Brain pericyte (primary cell): ENCODE measurements at places on chromosomes 7 and 10.
A peak's percentile ranks its signal among the peaks of the same experiment; 100 is the strongest.

DNA sequence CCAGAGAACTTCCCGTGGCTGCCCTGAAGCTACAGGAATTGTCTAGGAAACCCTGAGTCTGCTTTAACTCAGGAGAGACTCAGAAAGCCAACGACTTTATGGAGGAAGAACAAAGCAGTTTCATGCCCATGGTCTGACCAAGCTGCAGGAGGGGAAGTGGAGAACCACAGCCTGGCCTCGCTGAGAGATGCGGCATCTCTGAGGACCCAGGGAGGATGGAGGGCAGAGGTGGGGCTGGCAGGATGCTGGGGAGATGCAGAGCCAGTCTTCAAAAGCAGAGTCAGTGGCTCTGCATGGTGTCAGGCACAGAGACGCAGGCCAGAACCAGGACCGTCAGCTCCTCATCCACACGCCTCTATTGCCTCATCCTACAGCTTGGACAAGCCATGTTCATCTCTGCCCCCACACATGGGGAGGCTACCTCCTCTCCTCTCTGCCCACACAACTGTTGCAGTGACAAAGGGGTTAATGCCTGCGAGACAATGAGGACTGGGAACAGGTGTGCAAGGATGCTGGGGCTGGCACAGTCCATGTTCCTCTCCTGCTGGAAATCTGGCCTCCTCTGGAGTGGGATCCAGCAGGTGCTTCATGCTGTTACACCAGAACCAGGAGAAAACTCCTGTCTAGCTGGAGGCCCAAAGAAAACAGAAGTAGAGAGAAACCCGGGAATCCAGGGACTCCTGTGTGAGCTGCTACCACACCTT lies 267.0 kb downstream of the PLXNA4 start:
- DNase-seq, result no peak

DNA sequence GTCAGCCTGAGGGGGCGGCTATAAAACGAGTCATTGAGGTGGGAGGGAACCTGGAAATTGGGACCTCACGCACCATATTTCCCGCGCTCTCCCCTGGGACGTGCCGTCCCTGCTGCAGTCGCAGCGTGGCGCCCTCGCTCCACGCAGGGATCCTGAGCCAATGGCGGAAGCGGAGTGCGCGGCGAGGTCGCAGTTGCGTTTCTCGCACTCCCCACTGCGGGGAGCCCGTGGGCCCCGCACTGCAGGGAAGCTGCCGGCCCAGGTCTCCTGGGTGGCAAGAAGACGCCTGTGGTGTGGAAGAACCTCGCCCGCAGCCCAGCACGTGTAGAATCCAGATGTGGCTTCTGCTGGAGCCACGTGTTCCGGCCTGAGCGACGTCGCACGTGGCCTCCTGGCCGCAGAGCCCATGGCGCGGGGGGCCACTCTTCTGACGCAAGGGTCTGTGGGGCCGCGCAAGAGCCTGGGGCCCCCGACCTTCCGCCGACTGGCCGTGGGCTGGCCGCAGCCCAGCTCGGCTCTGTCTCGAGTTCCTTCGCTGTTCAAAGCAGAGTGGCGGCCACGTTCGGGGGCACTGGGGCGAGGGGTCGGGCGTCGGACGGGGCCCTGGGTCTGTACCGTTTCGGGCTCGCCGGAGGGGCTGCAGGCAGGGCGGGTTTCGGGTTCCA lies 26.4 kb downstream of the HIF1AN start:
- no peak for DNase-seq

- DNase-seq, result no peak
Observed at GRCh38 chr10:126001576-126001975, 105.2 kb downstream of the FANK1 start.

- no peak for DNase-seq
Observed at GRCh38 chr10:3784510-3785250, at the start of gene KLF6. TSS of gene KLF6 (minus strand) at chr10:3785209. CDS start at chr10:3785014, 195 bp downstream.

DNA sequence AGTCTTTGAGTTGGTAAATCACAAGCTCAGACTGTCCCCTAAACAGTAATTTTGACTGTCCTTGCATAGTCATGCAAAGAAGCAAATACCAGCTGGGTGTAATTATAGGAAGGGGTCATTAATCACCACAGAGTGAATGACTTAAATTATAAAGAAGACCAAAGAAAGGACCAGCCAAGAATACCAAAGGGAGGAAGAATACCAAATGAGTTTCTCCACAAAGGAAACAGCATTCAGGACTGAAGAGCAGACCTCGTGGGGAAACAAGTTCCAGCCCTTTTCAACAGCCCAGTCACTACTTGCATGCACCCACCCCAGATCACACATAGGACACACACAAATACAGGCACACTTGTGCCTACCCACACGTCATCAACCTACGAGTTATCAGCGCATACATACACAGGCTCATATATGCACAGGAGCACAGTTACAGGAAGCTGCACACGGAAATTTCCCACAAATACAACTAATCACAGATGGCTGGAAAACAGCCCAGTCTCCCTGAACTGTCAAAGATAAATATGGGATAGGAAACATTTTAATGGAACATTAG lies 77.6 kb downstream of the DENND2A start:
- no peak for DNase-seq

GRCh38 chr10:51321980-51322379 lies 247.7 kb downstream of the PRKG1 start:
- DNase-seq, result no peak

DNA sequence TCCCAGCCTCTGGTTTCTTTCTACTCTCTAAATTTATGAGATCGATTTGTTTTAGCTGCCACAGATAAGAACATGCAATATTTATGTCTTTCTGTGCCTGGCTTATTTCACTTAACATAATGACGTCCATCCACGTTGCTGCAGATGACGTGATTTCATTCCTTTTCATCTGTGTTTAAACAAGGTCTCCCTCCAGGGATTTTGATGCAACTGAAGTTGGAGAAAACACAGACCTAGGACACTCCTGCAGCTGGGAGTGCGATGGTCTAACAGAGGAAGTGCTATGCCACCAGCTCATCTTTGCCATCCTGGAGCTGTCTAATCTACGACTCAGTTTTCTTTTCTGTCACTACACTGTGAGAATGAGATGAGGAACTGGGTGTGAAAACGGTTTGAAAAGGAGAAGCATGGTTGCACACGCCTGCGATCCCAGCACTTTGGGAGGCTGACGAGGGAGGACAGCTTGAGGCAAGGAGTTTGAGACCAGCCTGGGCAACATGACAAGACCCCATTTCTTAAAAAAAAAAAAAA lies 1.5 kb upstream of the KCTD7 start:
- DNase-seq, result no peak

DNA sequence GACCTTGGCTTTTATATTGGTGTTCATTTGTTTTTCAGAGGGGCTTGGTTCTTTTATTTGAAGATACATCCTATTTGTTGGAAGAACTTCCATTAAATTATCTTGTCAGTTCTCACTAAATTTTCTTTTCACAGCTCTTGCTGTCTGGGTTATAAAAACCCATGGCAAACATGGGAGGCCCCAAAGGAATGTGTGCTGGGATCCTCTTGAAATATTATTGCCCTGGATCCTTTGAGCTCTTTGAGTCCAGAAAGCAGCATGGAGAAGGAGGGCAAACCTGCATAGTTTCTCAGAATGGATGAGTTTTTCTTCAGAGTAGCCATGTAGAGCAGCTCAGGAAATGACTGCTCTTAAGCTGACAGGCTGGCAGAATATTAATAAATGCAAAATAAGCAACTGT lies 187.4 kb downstream of the CTTNBP2 start:
- DNase-seq, result no peak

DNA sequence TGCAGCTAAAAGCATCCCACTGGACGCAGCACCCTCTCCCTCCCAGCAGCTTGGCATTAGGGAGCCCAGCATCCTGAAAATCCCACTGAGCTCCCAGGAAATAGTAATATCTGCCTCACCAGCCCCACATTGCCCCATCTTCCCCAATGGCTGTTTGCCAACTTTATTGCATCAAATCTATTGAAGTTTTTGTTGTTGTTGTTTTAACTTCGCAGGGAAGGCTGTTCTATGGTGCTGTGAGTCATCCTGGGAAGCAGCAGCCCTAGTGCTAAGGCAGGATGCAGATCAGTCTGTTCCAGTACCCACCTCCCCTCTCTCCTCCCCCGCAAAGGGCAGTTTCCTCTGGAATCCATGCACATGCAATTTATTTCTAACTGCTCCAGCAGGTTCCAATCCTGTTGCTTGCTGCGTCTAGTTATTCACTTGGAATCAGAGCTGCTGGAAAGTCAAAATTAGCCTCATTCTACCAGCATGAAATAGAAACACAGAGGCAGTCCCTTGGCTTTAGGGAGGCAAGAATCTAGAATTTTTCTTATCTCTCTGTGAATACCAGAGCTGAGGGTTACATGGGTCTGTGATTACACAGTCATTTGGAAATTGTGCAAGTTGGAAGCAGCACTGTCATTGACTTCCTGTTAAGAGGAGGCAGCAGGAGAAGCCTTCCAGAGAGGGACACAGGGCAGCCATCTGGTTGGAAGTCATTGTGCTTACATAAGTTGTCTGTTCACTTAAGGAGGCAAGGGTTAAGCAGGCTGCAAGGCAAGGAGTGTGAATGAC lies 115.9 kb upstream of the CACUL1 start:
- peak; percentile 75 for DNase-seq

DNA sequence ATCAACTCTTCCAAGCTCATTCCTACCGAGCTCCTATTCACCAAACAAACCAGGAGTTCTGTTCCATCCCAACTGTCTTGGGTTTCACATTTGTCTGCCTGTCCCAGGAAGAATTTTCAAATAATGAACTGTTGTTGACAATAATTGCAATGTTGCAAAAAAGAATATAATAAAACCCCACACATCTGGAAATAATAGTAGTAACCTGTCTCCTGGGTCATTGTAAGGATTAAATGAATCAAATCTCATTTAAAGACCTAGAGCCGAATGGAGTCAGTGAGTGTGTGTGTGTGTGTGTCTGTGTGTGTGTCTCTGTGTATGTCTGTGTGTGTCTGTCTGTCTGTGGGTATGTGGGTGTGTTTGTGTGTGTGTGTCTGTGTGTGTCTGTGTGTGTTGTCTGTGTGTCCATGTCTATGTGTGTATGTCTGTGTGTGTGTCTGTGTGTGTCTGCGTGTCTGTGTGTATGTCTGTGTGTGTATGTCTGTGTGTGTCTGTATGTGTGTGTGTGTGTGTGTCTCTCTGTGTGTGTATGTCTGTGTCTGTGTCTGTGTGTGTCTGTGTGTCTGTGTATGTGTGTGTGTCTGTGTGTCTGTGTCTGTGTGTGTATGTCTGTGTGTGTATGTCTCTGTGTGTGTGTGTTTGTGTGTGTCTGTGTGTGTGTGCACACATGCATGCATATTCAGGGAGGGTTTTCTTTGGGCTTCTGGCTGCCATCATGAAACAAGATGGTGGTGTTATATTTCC lies 52.7 kb downstream of the TMEM130 start:
- no peak for DNase-seq

- DNase-seq, result no peak
Observed at GRCh38 chr10:29023678-29024077, 265.2 kb upstream of the LYZL1 start.

- no peak for DNase-seq
Observed at GRCh38 chr7:132292803-132293202, 283.5 kb downstream of the PLXNA4 start.

GRCh38 chr7:154914308-154914995 lies 88.5 kb downstream of the PAXIP1 start:
- no peak for DNase-seq

DNA sequence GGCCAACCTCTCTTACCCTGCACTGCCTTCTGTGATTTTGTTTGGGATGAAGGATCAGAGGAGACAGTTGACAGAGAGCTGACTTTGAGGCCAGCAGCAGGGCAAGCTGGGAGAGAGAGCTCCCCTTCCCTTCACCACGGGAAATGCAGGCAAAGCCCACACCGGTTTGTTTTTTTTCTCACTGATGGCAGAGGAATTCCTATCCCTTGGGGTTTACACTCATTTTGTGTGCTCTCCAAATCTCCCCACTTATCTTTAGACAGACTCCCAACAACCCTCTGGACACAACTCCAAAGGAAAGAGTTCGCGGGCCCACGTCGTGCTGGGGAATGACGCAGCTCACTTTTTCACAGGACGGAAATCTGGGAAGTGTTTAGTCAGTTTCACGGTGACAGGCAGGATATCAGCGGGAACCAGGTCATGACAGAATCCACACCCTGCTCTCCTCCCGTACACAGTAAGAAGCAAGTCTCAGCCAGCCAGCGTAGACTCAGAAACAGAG lies 68.3 kb upstream of the FAM171A1 start:
- DNase-seq, result peak; percentile 42

DNA sequence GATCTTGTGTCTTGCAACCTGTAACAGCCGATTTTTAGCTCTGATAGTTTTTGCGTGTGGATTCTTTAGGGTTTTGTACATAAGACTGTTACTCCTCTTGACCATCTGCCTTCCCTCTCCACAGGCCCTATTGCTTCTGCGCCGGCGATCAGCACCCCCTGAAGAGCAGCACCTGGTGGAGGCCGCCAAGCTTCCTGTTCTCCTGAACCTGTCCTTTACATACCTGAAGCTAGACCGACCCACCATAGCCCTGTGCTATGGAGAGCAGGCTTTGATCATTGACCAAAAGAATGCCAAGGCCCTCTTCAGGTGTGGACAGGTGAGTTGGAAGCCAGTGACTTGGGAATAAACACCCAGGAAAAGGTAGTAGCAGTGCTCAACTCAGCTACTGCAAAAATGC lies 12.6 kb downstream of the FKBP6 start:
- DNase-seq, result no peak

DNA sequence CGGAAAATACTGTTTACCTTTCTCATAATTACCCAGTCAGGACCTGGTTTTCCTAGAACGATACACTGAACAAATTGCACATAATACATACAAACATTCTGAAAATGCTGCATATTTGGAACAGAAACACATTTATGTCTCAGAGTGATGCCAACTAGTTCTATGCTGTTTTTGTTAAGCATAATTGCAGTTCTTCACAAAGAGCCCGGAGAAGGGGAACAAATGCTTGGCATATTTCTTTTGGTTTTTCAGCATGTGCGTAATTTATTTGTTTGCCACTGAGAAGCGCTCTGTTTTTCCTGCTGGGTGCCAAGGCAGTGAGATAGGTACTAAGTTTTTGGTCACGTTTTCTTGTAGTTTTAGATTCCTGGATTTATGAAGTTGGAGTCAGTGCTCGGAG lies 181.0 kb upstream of the MDFIC start:
- DNase-seq, result no peak

DNA sequence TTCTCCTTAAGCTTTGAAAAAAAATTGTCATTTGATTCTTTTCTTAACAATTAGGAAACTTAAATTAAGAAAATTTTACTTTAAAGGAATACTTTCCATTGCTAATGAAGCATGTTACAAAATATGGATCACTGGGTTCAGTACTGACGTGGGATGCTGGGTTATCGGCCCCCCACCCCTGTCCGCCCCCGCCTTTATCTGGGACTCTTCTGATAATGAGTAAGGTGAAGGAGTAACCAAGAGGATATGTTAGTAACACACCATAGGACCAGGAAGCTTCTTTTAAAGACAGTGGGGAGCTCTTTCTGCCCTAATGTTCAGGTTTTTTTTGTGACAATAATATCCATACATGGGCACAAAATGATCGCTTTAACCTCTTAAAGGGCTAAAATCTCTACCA lies 29.7 kb downstream of the BEND7 start:
- DNase-seq, result no peak

GRCh38 chr10:23614483-23614882 lies 175.6 kb downstream of the OTUD1 start:
- no peak for DNase-seq

- no peak for DNase-seq
Observed at GRCh38 chr10:21757185-21757901, 223.3 kb downstream of the MLLT10 start.

- peak; percentile 41 for DNase-seq
Observed at GRCh38 chr10:77641788-77642397, 4.3 kb upstream of the KCNMA1 start.

- DNase-seq, result no peak
Observed at GRCh38 chr10:14372606-14373005, 41.9 kb upstream of the FRMD4A start.
